ENCODE measurements at places on chromosomes 2 and 18. TPM values are rescaled to one million over a fixed set of nuclear protein-coding genes. Genes with fewer than 3 reads are reported as not detected.

The FNDC4 gene
- total RNA-seq = 1.2 TPM

The MAB21L4 gene
- not detected for total RNA-seq

The SCN7A gene
- total RNA-seq = not detected

The CDH19 gene
- not detected for total RNA-seq

The RAB17 gene
- total RNA-seq = not detected

The LRRC30 gene
- total RNA-seq = not detected

The DPP10 gene
- not detected for total RNA-seq

The ALK gene
- total RNA-seq = 0.06 TPM

The ECEL1 gene
- not detected for total RNA-seq

The CENPA gene
- total RNA-seq = 42.8 TPM

The AGXT gene
- total RNA-seq = not detected

The CRYGD gene
- not detected for total RNA-seq

The EGR4 gene
- not detected for total RNA-seq

The TMEM178A gene
- not detected for total RNA-seq

The MAP2 gene
- 1.5 TPM for total RNA-seq

The KLHL29 gene
- total RNA-seq = 6.8 TPM

The NXPH2 gene
- total RNA-seq = 0.14 TPM

The NT5C1B gene
- not detected for total RNA-seq

The IL1RN gene
- total RNA-seq = 0.10 TPM

The SLC16A14 gene
- total RNA-seq = not detected

The IL1B gene
- 4.1 TPM for total RNA-seq
